ENCODE measurements at places on chromosomes 2 and 18.

GRCh38 chr2:64982311-64982857, 6.8 kb upstream of the SLC1A4 start:
- DNase-seq = no peak

DNA sequence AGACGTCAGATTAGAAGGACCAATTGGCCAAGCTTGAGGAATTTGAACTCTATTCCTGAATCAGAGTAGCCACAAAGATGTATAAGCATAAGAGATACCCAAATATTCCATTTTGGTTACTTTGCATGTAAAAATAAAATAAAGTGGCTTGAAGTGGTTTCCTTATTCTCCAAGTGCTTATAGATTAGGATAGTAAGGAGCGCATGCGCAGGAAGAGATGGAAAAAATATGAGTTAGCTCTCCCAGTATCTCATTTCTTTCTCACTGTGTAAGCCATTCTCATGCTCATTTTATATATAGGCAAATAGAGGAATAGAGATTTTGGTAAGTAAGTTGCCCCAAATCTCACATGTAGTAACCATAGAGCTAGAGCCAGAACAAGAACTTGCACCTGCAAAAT, 241.3 kb downstream of the SETBP1 start:
- DNase-seq = no peak

GRCh38 chr2:105328281-105329196, 996 bp downstream of the TGFBRAP1 start:
- DNase-seq = peak; percentile 26

GRCh38 chr2:215808996-215809395, 204.4 kb downstream of the MREG start:
- peak; percentile 24 for DNase-seq

- no peak for DNase-seq
These were observed 104.9 kb downstream of the ANKRD44 start for GRCh38 chr2:197205585-197206215.

GRCh38 chr2:167599219-167599618, 648.2 kb downstream of the STK39 start:
- no peak for DNase-seq

DNA sequence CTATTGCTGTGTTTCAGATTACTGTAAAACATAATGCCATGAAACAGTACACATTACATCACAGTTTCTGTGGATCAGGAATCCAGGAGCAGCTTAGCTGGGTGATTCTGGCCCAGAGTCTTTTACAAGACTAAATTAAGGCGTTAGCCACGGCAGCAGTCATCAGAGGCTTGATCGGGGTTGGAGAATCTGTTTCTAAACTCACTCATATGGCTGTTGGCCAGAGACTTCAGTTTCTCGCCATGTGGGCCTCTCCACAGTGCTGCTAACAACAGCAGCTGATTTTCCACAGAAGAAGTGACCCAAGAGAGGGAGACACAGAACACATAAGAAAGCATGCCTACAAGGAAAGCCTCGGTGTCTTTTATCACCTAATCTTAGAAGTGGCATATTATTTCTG, 89.2 kb upstream of the MYO3B start:
- no peak for DNase-seq

DNA sequence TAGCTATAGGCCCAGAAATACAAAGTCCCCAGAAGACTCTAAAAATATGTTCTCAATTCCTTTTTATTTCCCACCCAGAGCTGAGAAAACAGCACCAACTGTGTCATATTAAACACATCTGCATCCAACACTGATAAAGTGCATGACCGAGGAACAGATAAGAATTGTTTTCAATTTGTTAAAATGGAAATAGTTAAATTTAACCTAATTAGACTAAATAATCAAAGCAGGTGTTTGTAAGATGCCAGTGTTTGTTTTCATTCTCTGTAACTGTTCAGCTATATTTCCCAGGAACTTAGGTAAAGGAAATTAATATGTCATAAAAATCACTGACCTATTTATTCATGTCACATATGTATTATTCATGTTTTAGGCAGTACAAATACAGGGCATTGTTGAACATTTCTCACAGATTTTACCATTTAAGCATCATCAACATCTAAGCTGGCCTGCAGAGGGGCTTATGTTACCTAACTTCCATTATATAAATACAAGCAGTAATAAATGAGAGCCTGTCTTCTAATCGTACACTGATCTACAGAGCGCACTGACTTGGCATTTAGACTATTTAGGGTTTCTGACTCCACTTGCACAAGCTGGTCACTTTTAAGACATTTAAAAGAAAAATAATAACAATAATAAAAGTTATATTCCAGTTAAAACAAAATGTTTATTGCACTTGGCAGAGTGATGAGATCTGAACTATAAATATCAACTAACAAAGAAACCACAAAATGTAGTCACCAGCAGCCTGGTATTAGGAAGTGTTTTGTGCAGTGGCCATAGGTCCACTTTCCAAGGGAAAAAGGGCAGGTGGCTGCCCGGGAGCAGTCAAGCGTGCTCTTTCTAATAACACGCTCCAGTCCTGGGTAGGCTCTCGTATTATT, 86.6 kb upstream of the ZFP36L2 start:
- DNase-seq = peak; percentile 79

GRCh38 chr2:217920879-217921603, 81.8 kb downstream of the TNS1 start:
- no peak for DNase-seq

GRCh38 chr2:25854613-25855012, 23.7 kb downstream of the ASXL2 start:
- DNase-seq = no peak

DNA sequence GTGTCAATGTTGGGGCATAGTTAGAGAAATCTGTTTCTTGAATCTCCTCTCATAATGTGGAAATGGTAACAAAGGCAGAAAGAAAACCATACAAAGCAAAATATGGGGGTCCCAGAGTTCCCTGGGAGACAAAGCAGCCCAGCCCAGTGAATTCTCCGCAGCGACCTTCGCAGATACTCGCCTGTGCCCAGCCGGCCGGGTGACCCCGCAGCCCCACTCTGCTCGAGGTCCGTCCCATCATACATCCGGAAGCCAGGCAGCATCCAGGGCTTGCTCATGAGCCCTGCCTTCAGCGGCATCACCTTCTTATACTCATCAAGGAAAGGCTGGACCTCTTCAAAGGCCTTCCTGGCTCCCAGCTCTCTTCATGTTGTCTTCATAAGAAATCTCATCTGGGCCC, 774.8 kb upstream of the ID2 start:
- DNase-seq = no peak

- peak; percentile 25 for DNase-seq
These were observed 378.6 kb downstream of the MEIS1 start for GRCh38 chr2:66813525-66813924.

All from HCEC 1CT (cell line).